Activated CD4-positive, alpha-beta memory T cell treated with anti-CD3 and anti-CD28 coated beads, Interleukin-2, amount 10 ng/mL, durations not matched to agents 7 days and 5 days (primary cell): ENCODE measurements at places on chromosomes 12 and 14.

- H3K27me3 ChIP-seq, result no peaks in the 10 kb centered on the region
- DNase-seq, result no peak
- H3K27ac ChIP-seq, result no peak overlapping the region
- peaks cover 44% of the 10 kb centered on the region for H3K36me3 ChIP-seq
Measured at GRCh38 chr14:50775357-50775756, 55.6 kb downstream of the NIN start.

- H3K27ac ChIP-seq, result no peak overlapping the region
- no peak overlapping the region for H3K4me3 ChIP-seq
- H3K27me3 ChIP-seq, result no peaks in the 10 kb centered on the region
- no peaks in the 10 kb centered on the region for H3K4me1 ChIP-seq
Measured at GRCh38 chr14:66662374-66662773, 154.4 kb downstream of the GPHN start.

GRCh38 chr14:100146531-100147091, 12.8 kb downstream of the DEGS2 start:
- peak; percentile 21 for DNase-seq
- no peaks in the 10 kb centered on the region for H3K27me3 ChIP-seq
- peaks cover 19% of the 10 kb centered on the region for H3K4me1 ChIP-seq
- no peak overlapping the region for H3K4me3 ChIP-seq
- H3K36me3 ChIP-seq, result peaks cover 17% of the 10 kb centered on the region
- H3K27ac ChIP-seq, result peak overlapping the region; percentile 6

DNA sequence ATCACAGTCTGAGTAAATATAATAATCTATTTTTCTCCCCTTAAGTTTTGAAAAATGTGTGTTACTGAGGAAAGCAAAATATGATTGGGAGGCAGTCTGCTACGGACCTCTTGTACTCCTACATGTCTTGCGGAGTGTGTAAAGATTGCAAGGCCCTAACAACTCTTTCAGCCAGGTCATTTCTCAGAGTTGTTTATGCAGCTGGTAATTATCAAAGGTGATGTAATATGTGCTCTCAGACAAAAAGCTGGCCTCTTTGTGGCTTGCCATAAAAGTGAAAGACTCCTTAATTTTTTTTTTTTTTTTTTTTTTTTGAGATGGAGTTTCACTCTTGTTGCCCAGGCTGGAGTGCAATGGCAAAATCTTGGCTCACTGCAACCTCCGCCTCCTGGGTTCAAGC, 40.5 kb upstream of the MON2 start:
- no peak overlapping the region for H3K27ac ChIP-seq
- H3K4me1 ChIP-seq, result no peaks in the 10 kb centered on the region
- no peak overlapping the region for H3K4me3 ChIP-seq
- H3K36me3 ChIP-seq, result no peaks in the 10 kb centered on the region
- DNase-seq, result no peak

DNA sequence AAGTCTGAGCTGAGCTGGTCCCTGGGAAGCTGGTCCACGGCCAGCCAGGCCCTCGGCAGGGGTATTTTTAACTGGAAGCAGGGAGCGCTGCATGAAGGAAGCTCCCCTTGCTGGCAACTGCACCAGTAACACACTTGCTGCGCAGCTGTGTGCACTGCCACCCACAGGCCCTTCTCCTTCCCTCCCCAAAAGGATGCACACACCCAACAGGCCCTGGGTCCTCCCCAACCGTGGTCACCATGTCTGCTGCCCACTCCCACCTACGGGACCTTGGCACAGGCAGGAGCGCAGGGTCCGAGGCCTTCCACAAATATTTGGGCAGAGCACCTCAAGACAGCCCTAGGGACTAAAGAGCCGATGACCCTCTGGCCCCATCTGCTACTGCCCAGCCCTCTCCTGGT, 157.0 kb upstream of the PRMT8 start:
- H3K27ac ChIP-seq, result no peak overlapping the region
- H3K4me3 ChIP-seq, result no peak overlapping the region
